CD4-positive, alpha-beta T cell treated with Interleukin-6 at 100 ng/mL for 8 hours (primary cell): ENCODE measurements at places on chromosomes 13 and 19.

- no peak for DNase-seq
These were observed 2048.3 kb upstream of the PCDH20 start for GRCh38 chr13:63463782-63464610.

DNA sequence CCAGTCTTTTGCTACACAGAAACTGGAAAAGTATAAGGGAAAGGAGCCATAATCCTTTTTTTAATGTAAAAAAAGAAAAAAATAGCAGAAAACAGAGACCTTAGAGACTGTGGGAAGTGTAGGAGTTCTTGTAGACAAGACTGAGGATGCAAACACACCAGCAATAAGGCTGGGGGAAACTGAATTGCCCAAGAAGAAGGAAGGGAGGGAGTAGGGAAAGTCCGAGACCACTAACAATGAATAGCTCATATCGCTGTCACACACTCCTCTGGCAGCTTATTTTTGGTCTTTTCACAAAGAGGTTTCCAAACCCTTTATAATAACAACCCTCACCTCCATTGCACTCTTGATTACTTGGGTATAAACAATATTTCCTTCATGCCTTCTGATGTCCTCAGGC lies 952.0 kb downstream of the SLITRK5 start:
- no peak for DNase-seq

DNA sequence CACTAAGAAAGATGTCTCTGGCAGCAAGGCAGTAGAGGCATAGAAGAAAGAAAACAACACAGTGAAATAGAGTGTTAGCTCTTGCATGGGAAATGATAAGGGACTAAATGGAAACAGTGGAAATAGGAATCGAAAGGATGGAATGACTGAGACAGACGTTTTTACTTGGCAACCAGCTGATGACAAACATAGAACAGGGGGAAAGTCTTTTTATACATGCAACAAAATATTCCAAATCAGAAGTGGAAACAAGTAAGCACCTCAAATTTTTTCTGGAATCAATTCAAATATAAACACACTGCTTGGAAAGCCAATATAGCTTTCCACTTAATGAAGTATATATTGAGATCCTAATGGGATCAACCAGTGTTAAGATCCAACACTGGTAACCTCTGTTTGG lies 110.2 kb downstream of the MZT1 start:
- DNase-seq = no peak

- DNase-seq = no peak
These were observed 125.2 kb upstream of the SPACA7 start for GRCh38 chr13:112250788-112251445.

DNA sequence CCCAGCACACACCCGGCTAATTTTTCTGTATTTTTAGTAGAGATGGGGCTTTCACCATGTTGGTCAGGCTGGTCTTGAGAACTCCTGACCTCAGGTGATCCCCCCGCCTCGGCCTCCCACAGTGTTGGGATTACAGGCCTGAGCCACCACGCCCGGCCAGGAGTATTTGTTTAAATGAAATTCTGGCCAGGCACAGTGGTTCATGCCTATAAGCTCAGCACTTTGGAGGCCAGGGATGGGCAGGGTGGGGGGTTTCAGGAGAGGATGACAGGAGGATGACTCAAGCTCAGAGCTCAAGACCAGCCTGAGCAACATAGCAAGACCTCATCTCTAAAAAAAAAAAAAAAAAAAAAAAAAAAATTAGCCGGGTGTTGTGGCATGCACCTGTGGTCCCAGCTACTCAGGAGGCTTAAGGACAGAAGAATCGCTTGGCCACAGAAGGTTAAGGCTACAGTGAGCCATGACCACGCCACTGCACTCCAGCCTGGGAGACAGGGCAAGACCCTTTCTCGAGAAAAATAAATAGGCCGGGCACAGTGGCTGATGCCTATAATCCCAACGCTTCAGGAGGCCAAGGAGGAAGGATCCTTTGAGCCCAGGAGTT lies 8.2 kb upstream of the DHDH start:
- no peak for DNase-seq

DNA sequence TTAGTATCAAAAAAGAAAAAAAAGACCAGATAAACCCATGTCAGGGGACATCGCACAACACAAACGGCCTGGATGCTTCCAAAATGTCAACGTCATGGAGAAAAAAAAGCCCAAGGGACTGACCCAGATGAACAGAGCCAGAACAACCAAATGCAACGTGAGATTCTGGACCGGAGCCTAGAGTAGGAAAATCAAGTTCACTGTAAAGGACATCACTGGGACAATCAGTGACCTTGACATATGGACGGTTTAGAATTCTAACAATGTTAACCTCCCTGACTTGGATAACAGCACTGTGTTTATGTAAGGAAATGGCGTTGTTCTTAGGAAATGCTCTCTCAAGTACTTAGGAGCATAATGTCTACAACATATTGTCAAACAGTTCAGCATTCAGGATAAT lies 15.1 kb upstream of the EMP3 start:
- DNase-seq = no peak

DNA sequence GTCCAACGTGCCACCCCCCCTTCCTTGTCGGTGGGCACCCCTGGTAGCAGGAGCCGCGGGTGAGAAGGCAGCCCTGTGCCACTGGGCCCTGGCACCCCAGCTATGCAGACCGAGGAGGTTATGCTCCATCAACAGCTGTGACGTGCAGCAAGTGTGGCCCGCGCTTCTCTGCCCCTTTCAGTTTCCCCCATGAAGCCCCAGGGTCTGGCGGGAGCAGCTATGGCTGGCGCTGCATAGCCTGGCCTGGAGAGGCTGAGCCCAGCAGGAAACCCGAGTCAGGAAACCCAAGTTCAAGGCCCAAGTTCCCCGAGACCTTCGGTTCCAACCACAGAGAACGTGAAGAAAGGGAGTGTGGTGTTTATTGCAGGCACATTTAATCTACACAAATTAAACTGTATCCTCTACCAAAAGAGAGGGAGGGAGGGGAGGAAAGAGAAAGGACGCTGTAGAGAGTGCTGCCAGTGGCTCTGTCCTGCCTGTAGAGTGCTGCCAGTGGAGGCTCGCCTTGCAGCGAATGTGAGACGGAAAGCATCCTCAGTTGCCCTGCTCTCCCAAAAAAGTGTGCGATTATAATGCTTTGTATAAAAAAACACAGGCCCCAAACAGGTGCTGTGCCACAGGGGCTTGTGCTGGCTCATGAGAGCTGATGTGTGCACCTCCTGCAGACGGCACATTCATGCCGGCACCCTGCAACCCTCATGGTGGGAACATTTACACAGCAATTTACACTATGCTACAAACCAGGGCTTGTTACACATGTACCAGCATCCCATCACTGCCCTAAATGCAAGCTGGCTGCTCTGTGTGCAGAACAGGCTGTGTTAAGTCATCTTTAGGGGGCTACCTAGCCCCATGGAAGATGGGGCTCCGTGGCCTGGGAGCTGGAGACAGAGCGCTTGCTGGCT lies 16.3 kb downstream of the POP4 start:
- no peak for DNase-seq

DNA sequence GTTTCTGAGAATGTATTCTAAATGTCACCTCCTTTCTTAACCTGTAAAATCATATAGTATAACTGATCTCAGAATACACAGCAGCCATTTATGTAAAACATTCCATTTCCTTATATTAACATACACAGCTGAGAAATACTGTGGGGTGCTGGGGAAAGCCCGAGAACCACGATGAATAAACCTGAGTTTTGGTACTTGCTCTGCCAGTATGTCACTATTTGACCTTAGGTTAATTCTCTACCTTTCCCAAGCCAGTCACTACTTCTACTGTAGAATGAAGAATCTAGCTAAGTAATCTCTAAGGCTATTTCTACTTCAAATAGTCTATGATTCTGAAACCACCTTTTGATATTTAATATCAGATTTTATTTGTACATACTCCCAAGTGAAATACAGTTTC lies 173.7 kb downstream of the TBC1D4 start:
- no peak for DNase-seq

GRCh38 chr13:97710797-97711196 lies 242.7 kb upstream of the IPO5 start:
- no peak for DNase-seq

DNA sequence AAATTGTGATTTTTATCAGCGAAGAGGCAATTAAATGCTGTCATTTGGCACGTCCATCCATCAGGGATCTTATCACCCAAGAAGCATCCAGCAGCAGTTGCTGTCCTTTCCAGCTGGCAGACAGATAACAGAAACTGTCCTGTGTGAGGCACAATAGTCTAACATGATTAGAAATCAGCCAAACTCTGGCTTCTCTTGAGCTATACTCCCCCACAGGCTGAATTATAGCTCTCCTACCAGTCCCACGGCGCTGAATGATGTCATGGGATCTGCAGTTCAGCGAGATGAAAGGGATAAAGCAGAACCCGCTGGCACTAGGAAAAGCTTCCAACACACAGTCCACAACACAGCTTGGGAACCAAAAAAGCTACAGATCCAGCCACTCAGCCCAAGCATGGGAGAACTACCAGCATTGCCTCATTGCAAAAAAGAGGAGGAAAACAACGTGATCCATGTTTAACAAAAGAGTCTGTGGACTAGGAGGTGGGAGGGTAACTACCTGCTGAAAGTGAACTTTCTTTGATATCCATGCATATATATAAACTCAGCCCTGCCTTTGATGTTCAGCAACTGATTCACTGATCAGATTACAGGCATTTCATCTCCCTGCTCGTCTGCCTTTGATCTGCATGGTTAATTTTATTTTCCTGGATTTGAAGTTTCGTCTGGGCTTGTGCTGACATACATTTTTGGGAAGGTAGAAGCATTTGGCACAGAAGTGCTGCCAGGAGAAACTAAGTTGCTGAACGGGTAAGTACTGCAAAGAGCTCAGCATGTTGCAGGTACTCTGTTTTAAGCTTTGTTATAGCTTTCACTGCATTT lies at the start of gene TNFRSF19:
Gene TNFRSF19, plus strand, starts transcription at position 314 of the 822 bp plus-strand sequence. CDS start 19,772 bp downstream, outside the sequence.
- DNase-seq = no peak

- no peak for DNase-seq
These were observed 709 bp downstream of the DPP9 start for GRCh38 chr19:4722671-4723594.

DNA sequence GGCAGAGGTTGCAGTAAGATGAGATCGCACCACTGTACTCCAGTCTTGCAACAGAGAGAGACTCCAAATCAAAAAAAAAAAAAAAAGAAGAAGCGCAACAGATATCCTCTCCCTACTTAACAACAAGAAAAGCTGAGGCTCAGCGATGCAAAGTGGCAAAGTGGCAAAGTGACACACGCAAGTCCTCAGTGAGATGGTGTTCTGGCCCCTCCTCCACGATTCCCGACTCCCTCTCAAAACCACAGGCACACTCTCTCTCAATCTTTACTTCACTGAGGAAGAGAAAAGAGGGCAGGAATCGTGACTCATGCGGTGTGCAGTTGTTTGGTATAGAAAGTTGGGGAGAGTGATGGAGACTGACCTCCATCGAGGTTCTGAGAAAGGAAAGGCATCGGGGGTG lies 12.6 kb downstream of the FFAR2 start:
- no peak for DNase-seq

DNA sequence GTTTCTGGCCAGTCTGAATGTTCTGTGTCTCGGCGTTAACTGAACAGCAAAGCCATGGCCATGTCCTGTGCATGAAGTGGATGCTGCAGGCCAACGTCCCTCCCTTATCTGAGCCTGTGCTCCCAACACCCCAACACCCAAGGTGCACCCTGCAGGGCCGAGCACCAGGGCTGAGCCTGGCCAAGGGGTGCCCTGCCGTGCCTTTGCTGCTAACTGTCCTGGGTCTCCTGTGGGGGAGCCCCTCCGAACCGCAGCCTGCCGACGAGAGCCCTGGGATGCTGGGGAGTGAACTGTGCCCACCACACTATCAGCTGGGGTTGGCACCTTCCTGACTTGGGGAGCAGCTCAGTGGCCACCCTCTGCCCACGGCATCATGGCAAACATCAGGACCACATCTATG lies 17.6 kb downstream of the GPX4 start:
- no peak for DNase-seq

- DNase-seq = peak; percentile 51
These were observed 7.5 kb downstream of the ARL11 start for GRCh38 chr13:49635599-49636433.

GRCh38 chr19:44841231-44841630 lies 4.9 kb upstream of the NECTIN2 start:
- DNase-seq = no peak
